Gastroesophageal sphincter (tissue), 4 donors: ENCODE measurements at places on chromosomes 5 and 9.

DNA sequence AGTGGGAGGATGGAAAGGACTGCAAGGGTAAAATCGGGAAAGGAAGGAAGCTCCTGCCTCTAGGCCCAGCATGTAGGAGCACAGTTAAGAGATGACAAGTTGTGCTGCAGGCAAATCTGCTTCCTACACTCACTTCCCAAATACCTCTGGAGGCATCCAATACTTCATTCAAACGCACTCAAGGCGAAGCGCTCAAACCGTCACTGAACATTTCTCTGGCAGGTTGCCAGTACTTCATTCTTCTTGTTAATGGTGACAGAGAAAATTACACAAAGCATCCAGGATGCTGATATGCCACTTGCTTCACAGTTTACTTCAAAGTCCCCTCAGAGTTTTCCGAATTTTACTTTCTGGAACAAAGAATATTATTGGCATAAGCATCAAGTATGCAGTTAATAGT, 59.8 kb downstream of the NREP start:
- ATAC-seq: peak; percentile 32

DNA sequence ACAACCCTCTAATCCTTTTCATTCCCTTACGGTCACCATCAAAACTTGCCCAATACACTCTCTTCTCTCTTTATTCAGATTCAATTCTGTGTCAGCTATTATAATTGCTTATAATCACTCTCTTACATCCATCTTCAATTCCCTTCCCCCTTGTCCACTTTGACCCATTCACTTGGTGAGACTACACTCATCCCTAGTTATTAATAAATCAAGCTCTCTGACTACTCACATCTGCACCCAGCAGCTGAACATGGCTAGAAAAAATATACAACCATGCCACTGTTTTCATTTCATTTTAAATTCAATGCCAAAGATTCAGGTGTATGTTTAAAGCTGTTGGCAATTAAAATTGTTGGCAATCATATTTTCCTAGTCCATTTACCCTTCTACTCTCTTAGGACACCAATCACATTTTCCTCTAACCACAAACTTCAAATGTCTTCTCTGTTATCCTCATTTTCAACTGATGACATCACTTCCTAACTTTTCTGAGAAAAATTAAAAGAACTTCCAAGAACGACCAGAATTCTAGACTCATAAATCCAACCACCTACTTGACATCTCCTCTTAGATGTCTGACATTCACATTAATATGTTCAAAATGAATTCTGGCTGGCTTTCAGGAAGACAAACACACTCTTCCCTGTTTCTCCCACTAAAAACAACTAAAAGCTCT, 5.5 kb downstream of the C5orf15 start:
- ATAC-seq: no peak

DNA sequence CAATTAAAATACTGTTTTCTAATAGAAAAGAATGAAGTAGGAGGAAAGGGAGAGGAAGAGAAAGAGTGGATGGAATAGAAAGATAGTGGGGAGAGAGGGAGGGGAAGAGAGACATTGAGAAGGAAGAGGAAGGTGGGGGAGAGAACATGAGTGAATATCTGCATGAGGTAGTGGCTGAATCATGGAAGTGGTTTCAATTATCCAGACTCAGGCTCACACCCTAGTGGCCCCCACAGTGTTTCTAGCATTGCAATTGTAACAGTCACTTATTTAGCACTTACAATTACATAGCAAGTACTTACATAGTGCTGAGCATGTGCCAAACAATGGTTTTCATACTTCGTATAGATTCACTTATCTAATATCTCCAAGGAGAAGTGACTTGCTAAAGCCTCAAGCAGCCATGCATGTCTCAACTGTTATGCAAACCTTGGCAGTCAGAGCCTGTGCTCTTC, 72.7 kb downstream of the CAST start:
- ATAC-seq: no peak

DNA sequence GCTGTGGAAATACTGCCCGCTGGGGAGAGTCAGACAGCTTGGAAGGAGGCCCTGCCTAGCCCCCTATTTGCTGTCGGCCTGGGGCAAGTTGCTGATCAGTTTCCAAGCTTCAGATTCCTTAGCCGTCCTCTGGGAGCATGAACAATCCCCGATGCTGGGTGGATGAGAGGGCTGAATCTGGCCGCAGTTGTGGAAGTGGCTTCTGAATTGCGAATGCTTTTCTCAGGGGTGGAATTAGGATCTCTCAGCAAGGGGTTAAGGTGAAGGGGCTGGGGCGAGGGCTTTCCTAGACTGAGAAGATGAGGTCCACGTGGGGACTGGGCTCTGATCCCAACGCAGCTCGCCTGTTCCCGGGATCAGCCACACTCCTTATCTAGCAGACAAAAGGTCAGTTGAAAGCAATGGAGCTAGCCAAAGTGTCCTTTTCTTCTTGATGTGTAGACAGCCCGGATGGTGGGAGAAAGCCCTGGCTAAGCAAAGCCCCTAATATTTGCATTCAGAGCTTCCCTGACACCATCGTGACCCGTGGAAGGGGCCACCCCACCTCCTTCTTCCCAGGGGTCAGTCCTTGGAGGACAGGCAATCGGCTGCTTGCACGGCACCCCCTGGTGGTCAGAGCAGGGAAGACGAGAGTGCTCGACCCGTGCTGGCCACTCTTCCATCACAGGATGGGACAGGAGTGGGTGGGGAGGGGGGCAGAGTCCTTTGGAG, 54.9 kb downstream of the COL15A1 start:
- peak; percentile 84 for ATAC-seq

DNA sequence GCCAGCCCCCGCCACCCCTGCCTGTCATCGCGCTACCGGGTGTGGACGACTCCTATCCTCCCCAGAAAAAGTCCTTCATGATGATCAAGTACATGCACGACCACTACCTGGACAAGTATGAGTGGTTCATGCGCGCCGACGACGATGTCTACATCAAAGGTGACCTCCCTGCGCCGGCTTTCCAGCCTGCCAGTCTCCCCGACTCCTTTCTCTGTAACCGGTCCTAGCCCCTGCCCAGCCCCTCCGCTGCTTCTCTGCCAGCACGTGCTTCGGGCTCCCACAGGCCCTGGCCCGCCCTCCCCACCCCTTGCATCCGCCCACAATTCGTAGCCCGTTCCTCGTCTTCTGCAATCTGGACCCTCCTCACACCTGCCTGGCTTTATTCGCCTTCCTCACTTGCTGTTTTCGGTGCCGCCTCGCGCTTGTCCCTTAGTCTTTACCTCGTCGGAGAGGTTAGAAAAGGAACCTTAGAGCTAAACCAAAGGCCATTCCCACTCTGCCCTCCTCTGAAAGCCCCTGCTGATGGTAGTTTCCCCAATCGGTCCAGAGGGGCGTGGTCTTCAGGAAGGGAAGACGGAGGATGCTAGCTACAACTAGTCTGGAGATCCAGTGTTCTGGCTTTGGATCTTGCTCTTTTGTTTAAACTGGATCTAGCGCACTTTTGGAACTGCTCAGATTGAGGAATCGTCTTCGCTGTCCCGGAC, 1.4 kb downstream of the CHSY3 start:
- ATAC-seq: no peak

GRCh38 chr5:171762021-171762608, 23.5 kb upstream of the SMIM23 start:
- ATAC-seq: no peak

DNA sequence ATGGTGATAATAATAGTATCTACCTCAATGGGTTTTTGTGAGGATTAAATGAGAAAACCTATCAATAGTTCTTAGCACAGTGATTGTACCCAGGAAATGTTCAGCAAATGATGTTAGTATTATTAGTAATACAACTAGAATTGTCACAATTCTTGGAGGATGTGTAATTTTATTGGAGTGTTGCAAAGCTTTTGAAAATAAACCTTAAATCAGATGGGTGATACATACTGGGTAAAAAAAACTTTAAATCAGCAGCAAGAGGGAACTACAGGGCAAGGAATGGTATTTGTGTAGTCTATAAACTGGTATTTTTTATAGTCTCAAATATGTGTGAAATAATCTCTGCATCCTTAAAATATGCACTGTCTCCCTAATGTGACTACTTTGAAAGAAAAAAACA, 371.6 kb downstream of the PIK3R1 start:
- no peak for ATAC-seq
